ENCODE measurements at places on chromosomes 5 and 9.

DNA sequence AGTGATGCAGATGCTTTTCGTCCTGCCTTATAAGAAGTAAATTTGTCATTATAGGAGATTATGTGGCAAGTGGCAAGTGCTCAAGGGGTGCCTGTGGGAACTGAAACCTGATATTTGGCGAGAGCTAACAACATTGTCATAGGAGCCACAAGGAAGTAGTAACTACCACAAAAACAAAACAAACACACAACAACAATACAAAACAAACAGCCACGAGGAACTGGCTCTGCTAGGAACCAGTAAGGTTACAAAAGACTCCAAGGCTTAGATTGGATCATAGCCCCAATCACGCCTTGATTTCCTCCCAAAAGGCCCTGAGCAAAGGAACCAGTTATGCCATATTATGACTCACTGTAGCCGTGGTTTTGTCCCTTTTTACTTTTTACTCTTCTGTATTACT lies 1045.2 kb downstream of the CDH12 start:
- no peak for DNase-seq

GRCh38 chr9:113057193-113057592 lies 669 bp upstream of the ZFP37 start:
- no peak for DNase-seq

- no peak for DNase-seq
Measured at GRCh38 chr5:72599519-72600370, 92.5 kb upstream of the ZNF366 start.

DNA sequence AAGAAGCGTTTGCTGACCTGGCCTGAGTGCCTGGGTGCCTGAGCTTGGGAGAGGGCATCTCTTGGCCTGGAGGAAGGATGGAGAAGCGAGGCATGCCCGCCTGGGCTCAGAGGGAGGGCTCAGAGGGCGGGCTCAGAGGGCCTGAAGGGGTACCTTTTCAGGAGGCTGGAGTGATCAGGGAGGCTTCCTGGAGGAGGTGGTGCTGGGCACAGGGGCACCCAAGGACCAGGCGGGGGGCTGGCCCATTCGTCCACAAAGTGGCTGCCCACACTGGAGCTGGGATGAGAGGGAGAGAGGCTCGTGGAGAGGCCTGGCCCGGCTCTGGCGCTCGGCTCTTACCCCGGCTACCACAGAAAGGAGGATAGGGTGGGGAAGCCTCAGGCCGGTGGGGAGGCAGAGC lies 32.8 kb downstream of the ASS1 start:
- no peak for DNase-seq
